ENCODE measurements at places on chromosomes 12 and 14.

- no peak for DNase-seq
These were observed 83.3 kb downstream of the SCARB1 start for GRCh38 chr12:124780336-124780735.

DNA sequence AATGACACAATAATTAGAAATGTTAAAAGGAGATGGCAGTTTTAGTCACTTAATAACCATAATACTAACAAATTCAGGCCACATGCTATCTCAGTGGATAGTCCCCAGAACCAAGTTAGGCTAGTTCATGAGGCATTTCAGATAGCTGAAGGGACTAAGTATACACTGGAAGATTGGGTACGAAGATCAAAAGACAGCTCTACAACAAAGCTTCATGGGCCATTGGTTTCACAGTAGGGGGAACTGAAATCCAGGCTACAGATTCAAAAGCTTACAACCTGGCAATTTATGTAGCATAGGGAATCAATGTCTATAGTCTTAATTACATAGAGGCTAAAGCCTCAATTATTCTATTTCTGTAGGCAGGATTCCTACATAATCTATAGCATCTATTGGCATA is 343.0 kb downstream of the RGS6 start:
- DNase-seq: no peak

GRCh38 chr12:56114084-56114483 is 2.3 kb upstream of the RPL41 start:
- DNase-seq: no peak

- DNase-seq: no peak
These were observed 263.8 kb upstream of the DIO2 start for GRCh38 chr14:80475074-80475473.

- no peak for DNase-seq
These were observed 87.9 kb downstream of the LGMN start for GRCh38 chr14:92660571-92660970.

DNA sequence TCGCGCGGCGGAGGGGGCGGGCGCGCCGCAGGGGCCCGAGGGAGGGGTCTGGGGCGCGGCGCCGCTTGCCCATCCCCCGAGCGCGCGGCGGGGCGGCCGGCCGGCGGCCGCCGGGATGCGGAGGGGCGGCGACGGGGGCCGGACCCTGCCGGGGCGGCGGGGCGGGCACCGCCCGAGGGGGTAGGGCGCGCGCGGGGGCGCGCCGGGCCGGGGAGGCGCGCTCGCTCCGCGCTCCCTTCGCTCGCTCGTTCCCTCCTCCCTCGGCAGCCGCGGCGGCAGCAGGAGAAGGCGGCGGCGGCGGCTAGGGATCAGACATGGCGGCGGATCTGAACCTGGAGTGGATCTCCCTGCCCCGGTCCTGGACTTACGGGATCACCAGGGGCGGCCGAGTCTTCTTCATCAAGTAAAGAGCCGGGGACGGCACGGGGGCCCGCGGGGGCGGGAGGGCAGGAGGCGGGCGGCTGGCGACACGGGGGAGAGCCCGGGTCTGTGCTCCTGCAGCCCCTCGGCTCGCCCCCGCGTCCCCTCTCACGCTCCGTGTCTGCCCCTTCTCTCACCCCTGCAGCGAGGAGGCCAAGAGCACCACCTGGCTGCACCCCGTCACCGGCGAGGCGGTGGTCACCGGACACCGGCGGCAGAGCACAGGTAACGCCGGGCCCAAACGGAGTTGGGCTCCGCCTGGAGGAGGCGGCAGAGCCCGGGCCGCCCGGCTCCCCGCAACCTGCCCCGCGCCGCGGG is at the start of gene PLEKHA5:
Gene PLEKHA5 (plus strand): TSS at position 248 of the 738 bp plus-strand sequence. CDS start 67 bp downstream, at position 315.
- DNase-seq: no peak
